ENCODE measurements at places on chromosomes 2 and 18.

- DNase-seq, result peak; percentile 12
Observed at GRCh38 chr2:42974721-42975717, 182.6 kb upstream of the HAAO start.

- no peak for DNase-seq
Observed at GRCh38 chr2:126664234-126664633, 8.3 kb downstream of the GYPC start.

DNA sequence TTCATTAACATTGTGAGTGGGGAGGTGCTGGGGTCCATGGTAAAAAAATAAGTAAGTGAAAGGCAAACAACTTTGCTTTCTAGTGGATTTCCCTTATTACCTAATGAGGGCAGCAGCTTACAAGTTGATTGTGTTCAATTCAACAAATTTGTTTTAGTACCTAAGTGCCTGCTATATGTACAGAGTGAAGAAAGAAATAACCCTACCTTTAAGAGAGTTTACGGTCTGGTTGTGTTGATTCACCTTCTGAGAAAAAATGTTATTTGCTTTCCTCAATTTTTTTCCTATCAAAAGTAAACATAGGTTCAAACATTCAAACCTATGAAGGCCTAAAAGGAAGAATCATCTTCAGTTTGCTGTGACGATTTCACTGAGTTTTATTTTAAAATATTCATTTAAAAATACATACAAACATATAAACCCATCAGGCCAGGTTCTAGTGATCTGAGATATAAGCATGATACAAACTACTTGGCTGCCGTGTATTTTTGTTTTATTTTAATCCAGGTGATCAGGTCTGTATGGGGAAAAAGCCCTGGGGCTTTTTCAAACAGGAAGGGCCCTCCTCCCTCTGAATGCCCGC, 1.5 kb upstream of the SPTBN1 start:
- no peak for DNase-seq

- DNase-seq, result no peak
Observed at GRCh38 chr18:76522122-76522503, 27.1 kb upstream of the ZNF516 start.

- no peak for DNase-seq
Observed at GRCh38 chr18:45539491-45539891, 75.8 kb upstream of the SLC14A2 start.

- DNase-seq, result no peak
Observed at GRCh38 chr2:196171946-196172345, 568 bp upstream of the STK17B start.

DNA sequence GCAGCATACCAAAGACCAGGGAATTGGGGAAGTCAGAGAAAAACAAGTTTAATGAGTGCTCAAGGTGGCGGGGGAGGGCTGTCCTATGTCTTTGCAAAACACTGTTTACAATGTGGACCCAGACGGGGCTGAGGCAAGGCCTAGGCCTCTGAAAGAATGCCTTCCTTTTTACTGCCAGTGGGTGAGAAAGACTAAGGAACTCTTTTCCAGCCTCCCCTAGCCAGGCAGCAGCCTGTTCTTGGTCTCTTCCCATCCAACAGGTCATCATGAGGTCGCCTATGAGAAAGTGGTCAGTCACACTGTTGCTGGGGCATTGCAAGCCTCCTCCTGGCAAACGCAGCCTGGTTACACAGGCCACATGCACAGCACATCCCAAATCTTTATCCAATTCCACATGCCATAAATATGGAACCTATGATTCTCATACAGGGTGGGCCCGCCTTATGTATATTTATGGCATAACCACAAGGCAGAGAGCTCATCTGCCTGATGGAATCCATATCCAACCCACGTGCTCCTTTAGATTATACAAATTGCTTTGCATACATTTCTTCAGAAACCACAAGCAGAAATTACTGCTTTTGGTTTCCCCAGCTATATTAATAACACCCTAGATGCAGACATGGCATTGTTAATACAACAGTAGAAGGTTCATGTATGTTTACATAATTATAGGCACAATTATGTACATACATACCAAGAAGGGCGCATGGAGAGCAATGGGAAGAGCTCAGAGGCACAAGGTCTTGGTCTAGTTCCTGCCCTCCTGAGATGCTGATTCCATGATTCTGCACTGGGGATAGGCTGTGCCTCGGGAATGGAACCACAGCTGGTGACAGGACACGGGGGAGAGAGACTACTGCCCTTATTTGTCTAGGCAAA, 48.6 kb downstream of the NRP2 start:
- no peak for DNase-seq

- no peak for DNase-seq
Observed at GRCh38 chr18:24381126-24381525, 16.5 kb downstream of the OSBPL1A start.

DNA sequence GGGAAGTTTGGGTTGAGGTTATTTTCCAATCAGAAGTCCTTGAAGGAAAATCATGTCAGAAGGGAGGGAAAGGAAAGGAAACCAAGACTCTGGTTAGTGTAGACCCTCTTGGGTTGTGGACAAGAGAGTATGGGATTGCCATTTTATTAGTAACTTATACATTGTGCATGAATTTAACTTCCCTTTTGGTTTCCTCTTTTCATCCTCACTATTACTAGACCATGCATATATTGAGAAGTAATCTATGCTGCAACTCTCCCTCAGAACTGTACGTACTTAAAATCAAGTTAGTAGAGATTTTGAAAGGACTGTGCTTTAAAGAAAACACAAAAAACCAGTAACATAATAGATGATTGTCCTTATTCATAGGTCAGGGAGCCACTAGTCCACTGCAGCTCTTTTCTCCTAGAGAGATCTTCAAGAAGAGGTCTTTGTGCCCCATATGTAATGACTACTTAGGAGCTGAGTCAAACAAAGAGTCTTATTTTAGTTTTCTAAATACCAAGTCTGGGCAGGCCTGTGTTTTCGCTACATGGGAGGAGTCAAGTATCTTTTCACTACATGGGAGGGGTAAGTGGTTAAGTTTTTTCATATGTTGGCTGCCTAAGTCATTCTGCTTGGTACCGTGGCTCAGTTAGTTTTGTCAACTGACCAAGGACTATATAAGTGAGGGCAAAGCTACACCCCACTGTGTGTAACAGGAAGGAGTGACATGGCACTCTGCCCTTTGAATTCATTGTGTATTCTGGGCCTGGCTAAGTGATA, 25.2 kb upstream of the FAM117B start:
- DNase-seq, result no peak

DNA sequence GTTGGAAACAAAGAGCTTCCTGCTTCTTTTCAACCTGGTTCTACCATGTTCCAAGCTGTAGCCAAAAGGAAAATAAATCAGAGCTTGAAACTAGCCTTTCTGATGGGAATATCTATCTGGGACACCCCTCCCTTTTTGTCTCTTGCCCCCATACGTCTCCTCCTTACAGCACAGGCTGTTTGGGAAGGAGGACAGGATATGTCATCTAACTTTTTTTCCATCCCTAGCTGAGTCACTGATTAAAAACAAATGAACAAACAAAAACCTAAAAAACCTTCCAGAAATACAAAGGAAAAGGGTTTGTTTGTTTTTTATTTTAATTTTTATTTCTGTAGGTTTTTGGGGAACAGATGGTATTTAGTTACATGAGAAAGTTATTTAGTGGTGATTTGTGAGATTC, 151.6 kb downstream of the FAM210A start:
- DNase-seq, result no peak

DNA sequence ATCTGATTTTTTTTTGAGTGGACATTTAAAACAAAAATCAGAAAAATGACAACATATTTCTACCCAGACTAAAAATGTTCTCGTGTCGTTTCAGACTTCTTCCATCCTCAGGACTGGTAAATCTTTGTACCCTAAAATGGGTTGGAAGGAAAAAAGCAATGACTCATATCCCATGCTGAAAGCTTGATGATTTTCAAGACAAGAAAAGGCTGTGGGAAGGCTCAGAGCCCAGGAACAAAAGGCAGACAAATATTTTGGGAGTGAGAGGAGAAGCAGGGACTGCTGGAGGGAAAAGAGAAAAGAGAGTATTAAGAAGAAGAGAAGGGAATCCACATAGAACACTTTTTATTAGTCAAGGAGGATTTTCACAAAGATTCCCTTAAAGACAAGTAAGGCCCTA, 77.1 kb upstream of the CTAGE1 start:
- no peak for DNase-seq

GRCh38 chr2:240959214-240959940, 39.0 kb upstream of the SNED1 start:
- no peak for DNase-seq

DNA sequence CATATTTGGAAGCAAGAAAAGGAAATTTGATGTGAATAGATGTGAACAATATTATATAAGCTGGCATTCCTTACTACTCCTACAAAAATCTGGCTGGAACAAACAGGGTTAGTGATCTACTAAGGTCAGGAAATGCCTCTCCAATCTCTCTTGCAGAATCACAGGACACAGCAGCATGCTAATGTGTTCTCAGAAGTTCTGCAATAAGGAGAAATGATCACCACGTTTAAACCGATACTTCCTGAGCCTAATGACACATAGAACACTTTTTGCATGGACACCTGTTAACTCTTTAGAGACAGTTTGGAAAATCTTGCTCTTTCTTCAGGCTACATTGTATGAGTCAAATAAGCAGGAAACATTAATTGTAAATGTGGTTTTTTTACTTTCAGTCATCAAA, 89.6 kb upstream of the MAP3K20 start:
- no peak for DNase-seq
